ENCODE measurements at places on chromosomes 6 and 20. TPM values are rescaled to one million over a fixed set of nuclear protein-coding genes. Genes with fewer than 3 reads are reported as not detected.
A peak's percentile ranks its signal among the peaks of the same experiment; 100 is the strongest.

GRCh38 chr6:36598326-36598725 is 4.2 kb downstream of the SRSF3 start:
- no peaks in the 10 kb centered on the region for H3K27me3 ChIP-seq
- peaks cover 13% of the 10 kb centered on the region for H3K4me1 ChIP-seq
- no peak for DNase-seq
- H3K4me3 ChIP-seq, result peak overlapping the region; percentile 33

- H3K36me3 ChIP-seq, result no peaks in the 10 kb centered on the region
- H3K27ac ChIP-seq, result no peak overlapping the region
- DNase-seq, result no peak
- no peaks in the 10 kb centered on the region for H3K4me1 ChIP-seq
- H3K4me3 ChIP-seq, result no peak overlapping the region
- no peaks in the 10 kb centered on the region for H3K27me3 ChIP-seq
These were observed 270.0 kb downstream of the ADGB start for GRCh38 chr6:146868671-146869209.

The CRISP2 gene
- not detected for total RNA-seq

- no peak overlapping the region for H3K27ac ChIP-seq
- no peak for DNase-seq
- H3K4me3 ChIP-seq, result no peak overlapping the region
- no peaks in the 10 kb centered on the region for H3K36me3 ChIP-seq
- H3K4me1 ChIP-seq, result no peaks in the 10 kb centered on the region
These were observed 74.6 kb upstream of the RNF24 start for GRCh38 chr20:4089756-4090487.

DNA sequence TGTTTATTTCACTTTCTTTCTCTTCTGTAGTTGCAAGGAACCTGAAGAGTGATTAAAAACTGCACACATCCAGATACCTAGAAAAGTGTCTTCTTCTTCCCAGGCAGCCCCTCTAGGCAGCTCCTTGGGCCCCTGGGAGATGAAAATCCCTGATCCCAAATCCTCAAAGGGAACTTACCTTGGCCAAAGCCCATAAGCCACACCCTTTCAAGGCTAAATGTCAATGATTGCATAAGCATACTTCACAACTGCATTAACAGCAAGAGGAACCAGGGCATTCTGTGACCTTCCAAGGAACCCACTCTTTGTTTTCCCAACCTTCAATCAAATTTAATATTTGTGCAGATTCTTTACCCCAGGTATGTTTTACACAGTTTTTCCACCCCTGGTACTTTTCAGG is 4.4 kb upstream of the HMGN3 start:
- no peak for DNase-seq
- H3K27me3 ChIP-seq, result no peaks in the 10 kb centered on the region
- H3K4me3 ChIP-seq, result no peak overlapping the region

- H3K27ac ChIP-seq, result no peak overlapping the region
- no peaks in the 10 kb centered on the region for H3K27me3 ChIP-seq
- DNase-seq, result no peak
- H3K4me3 ChIP-seq, result no peak overlapping the region
- no peaks in the 10 kb centered on the region for H3K36me3 ChIP-seq
These were observed 2.7 kb upstream of the TRERF1 start for GRCh38 chr6:42454428-42454791.

The PHACTR3 gene
- 12.3 TPM for total RNA-seq

The B3GAT2 gene
- not detected for total RNA-seq

DNA sequence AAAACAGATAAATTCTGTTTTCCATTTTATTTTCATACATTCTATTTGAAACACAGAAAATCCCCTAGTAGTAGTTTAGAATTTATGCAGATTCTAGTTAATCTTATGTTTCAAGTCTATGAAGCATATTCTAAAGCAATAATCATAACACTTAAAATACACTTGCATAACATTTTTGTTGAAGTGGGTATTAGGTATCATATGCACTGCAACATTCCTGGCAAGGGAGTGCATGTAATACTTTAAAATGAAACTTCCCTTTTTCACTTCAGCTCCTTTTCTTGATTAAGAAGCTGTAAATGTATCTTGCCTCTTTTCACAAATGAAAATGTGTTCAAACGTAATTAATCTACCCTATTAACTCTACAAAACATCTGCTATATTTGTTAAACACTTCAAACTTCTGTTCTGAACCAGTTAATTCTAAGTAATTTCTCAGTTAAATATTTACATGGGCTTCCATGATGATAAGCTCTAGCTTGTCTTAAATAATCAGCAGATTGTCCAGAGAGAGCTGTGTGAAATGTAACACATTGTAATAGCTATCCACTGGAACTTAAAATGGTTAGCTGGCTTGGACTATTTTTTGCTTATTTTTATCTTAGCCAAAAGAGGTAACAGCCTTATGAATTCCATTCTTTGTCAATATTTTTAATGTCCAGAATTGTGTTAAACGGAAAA is 192.8 kb downstream of the COL19A1 start:
- no peaks in the 10 kb centered on the region for H3K27me3 ChIP-seq
- no peak overlapping the region for H3K4me3 ChIP-seq
- no peak overlapping the region for H3K27ac ChIP-seq

The LRRN4 gene
- 89.3 TPM for total RNA-seq

- no peaks in the 10 kb centered on the region for H3K36me3 ChIP-seq
- DNase-seq, result peak; percentile 66
- H3K27me3 ChIP-seq, result no peaks in the 10 kb centered on the region
- H3K4me1 ChIP-seq, result peaks cover 10% of the 10 kb centered on the region
- no peak overlapping the region for H3K27ac ChIP-seq
These were observed 1.0 kb downstream of the HELZ2 start for GRCh38 chr20:63572788-63573646.

DNA sequence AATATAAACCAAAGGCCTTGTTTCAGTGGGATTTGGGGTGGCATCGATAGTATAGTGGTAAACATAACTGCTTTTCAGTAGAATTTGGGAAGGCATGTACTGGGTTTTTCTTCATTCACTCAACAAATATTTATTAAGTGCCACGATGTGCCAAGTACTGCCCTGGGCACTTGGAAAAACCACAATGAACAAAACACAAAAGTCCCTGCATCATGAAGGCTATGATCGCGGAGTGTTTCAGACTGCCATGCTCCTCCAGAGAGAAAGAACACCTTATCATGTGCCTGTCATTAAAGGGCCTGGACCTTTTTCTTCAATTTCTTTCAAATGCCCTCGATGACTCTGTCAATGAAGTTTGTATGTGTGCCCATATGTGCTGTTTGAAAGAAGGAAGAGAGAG is 59.2 kb upstream of the CEP85L start:
- peaks cover 6% of the 10 kb centered on the region for H3K4me1 ChIP-seq
- H3K4me3 ChIP-seq, result no peak overlapping the region
- H3K27me3 ChIP-seq, result no peaks in the 10 kb centered on the region
- DNase-seq, result no peak
- no peaks in the 10 kb centered on the region for H3K36me3 ChIP-seq

GRCh38 chr6:51675020-51675921 is 412.1 kb downstream of the PKHD1 start:
- H3K27me3 ChIP-seq, result no peaks in the 10 kb centered on the region
- H3K27ac ChIP-seq, result no peak overlapping the region
- peaks cover 4% of the 10 kb centered on the region for H3K4me1 ChIP-seq
- no peak for DNase-seq
- H3K36me3 ChIP-seq, result no peaks in the 10 kb centered on the region
